T-helper 2 cell (primary cell): ENCODE measurements at places on chromosomes 7 and 10.

- DNase-seq: no peak
These were observed 7.5 kb downstream of the FAM131B start for GRCh38 chr7:143354965-143355364.

DNA sequence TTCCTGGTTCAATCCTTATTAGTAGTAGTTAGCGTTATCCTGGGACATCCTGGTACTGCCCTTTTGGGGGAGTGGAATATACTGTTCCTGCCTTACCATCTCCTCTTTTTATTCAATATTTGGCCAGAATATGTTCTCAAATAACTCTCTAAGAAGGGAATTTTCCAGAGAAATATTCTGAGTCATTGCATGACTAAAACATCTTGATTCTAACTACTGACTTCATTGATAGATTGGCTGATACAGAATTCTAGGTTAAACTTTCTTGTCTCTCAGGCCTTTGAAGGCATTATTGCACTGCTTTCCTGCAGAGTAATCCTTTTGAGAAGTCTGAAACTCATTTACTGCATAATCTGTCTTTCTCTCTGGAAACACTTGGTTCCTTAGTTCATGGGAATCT, 275.5 kb upstream of the DGKB start:
- DNase-seq: no peak

- no peak for DNase-seq
These were observed 451.5 kb upstream of the SEMA3D start for GRCh38 chr7:85638394-85638793.

- DNase-seq: no peak
These were observed 137.1 kb downstream of the KAT6B start for GRCh38 chr10:74963549-74963948.

- DNase-seq: no peak
These were observed 5.3 kb downstream of the NEUROG3 start for GRCh38 chr10:69567920-69568319.

DNA sequence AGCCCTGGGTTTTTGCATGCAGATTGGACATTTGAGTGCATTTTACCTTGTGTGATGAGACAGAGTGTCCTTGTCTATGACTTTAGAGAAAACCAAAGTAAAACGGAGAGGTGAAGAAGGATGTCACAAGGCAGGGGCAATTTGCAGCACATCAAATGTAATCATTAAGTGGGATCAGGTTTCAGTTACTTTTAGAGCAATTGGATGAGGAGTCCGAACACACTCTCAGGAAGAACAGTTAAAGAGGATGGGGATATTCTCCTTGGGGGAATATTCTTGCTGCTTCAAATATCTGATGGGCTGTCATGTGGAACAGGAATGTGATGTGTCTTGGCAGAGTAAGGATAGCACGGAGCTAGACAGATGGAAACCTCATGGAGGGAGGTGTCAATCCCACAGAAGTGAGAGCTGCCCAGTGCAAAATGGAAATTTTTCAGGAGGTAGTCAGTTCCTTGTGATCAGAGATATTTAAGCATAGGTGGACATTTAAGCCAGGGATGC, 757 bp downstream of the RAB19 start:
- no peak for DNase-seq

GRCh38 chr7:99032928-99033327, 111.0 kb downstream of the SMURF1 start:
- no peak for DNase-seq

DNA sequence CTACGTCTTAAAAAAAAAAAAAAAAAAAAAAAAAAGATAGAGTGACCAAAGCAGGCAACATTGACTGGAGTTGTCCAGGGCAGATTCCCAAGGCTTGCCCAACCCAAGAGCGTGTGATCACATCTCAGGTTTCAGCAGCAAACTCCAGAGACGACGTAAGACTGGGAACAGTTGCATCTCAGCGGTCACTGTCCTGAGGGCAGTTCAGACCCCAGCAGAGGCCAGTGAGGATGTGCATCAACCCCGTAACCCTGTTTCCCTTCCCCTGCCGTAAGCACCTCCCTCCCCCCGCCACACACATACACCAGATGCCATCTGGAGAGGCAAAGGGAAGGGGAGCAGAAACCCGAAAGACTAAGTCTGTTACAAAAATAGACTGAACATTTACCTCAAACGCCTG, 19.3 kb upstream of the TOMM7 start:
- DNase-seq: no peak

DNA sequence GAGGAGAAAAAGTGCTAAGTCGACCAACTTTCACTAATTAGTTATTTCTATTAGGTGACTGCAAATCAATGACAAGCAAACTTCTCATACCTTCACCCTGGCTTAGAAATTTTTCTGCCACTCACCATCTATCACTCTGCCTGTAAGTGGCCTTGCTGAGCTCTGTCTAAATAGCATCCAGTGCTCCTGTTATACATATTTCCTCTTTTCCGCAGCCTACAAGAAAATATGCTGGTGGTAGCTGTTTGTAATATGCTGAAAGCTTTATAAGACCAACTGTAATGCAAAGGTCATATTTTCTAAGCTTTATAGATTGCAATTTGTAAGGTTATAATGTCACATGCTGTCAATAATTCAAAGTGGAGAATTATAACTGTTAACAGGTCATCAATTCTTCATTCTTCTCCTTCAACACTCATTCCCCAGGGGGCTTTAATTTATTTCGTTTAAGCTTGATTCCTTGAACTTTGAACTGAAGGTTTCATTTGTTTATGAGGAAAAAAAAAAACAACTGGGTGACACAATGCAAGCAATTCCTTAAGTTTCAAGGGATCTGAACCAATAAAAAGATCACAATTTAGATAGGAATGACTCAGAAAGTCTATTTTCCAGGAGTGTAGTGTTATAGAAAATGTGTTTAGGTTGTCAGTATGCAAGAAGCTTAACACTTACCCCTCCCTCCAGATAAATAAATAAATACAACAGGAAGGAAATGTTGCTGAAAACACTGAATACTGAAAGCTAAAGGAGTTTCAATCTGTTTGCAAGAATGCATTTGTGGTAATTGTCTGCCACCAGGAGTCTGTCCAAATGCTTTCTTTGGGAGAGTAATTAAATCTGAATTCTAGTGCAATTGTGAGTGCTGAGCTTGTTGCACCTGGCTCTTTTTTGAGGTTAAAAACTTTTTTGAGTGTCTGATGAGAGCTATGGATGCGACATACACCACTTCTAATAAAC, 183.7 kb downstream of the SORCS1 start:
- DNase-seq: no peak

- no peak for DNase-seq
These were observed 56.2 kb downstream of the ARHGAP22 start for GRCh38 chr10:48548531-48549135.

DNA sequence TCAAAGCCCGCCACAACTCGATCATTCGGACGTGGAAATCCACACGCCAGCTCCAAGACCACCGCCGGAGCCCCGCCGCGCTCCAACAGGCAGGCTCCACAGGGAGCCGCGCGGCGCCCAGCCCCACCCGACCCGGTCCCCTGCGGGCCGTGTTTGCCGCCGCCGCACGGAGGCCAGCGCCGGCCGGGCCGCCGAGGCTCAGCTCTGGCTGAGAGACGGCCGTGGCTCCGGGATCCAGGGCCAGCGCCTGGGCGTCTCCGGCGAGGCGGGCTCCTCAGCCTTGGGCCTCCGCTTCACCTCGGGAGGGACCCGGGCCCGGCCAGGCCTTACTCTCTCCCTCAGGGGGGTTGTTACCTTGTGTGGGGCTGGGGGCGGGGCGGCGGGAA, 333 bp downstream of the SMNDC1 start:
- DNase-seq: no peak

- no peak for DNase-seq
These were observed 25.4 kb downstream of the AIFM2 start for GRCh38 chr10:70106958-70107791.

DNA sequence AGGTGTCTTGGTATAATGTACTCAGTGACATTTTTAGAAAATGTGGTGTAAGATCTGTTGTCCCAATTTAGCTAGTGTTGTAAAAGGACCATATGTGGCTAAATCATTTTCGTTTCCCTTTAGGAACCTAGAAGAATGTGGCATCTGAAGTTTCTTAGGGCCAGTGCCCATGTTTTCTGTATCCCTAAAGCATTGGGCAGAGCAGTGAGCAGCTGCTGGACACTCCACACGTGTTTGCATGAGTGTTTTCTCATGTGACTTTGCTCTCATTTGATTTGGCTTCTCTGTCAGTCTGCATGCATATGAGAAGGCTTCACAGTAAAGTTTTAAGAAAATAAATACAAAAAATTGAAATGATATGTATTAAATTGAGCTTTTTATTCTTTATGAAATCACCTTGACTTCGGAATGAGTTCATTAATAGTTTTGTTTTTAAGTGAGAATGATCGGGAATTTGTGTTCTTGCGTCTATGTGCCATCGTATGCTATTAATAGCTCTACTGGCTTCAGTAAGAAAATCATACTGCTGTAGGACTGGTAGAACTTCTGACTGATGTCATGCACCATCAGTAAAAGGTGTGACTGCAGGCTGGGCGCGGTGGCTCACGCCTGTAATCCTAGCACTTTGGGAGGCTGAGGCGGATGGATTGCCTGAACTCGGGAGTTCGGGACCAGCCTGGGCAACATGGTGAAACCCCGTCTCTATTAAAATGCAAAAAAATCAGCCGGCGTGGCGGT, 61.3 kb downstream of the RBM33 start:
- no peak for DNase-seq

DNA sequence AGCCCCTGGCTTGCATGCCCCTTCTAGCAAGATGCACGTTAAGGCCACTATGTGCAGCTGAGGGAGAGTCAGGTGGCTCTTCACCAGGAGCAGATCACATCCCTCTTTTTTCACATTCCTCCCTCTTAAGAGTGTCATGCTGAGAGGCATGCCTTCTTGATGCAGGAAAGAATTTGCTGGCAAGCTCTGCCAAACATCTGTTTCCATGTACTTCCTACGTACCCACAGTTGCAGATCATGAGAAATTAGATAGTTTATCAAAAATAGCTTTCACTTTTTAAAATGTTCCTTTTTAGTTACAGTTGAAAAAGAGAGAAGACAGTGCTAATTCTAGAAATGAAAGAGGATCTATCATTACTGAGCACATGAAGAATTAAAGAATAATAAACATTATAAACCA, 79.7 kb upstream of the ZNF722 start:
- no peak for DNase-seq

GRCh38 chr10:49415846-49416245, 20.0 kb upstream of the DRGX start:
- no peak for DNase-seq

DNA sequence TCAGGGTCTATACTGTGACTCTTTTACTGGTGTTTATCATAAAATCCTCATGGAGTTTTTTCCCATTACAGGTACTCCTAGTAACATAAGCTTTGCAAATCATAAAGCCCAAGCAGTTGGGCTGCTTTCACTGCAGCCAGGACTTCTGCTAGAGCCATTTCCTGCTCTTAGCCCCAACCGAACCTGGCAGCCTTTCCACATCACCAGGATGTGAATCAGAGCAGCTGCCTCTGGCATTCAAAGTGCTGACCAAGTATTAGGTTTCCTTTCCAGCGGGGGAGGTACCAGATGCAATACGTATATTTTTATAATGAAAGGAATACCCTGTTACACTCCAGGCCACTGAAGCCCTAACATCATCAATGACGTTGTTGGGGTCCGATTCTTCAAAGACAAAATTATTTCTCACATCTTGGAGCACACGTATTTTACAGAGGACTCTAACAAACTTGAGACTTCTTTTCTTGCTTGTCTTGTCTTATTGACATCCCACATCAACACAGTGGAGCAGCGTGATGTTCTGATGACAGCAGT, 3.6 kb upstream of the HTR5A start:
- no peak for DNase-seq

DNA sequence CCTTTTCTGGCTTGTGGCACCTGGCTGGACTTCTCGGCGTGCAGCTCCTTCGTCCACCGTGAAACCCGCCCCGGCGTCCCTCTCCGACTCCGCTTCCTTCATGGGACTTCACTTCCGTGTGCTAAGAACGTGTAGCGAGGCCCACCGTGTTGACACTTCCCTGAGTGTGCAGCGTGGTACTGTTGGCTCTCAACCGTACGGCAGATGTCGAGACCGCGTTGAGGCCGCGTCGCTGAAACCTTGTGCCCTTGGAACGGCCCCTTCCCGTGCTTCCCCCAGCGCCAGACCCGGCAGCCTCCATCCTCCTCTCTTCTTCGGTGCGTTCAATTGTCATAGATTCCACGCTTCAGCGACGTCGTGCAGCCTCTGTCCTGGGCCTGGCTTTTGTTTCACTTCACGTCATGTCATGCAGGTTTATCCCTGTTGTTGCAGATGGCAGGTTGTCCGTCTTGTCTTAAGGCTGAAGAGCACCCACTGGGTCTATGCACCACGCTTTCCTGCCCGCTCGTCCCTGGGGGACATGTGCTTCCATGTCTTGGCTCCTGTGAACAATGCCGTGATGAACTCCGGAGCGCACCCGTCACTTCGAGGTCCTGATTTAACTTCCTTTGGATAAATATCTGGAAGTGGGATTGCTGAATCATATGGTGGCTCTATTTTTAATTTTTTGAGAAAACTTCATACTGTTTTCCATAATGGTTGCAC, 465.3 kb downstream of the DNAJB6 start:
- DNase-seq: no peak

GRCh38 chr7:25949736-25950487, 202.1 kb upstream of the NFE2L3 start:
- no peak for DNase-seq

DNA sequence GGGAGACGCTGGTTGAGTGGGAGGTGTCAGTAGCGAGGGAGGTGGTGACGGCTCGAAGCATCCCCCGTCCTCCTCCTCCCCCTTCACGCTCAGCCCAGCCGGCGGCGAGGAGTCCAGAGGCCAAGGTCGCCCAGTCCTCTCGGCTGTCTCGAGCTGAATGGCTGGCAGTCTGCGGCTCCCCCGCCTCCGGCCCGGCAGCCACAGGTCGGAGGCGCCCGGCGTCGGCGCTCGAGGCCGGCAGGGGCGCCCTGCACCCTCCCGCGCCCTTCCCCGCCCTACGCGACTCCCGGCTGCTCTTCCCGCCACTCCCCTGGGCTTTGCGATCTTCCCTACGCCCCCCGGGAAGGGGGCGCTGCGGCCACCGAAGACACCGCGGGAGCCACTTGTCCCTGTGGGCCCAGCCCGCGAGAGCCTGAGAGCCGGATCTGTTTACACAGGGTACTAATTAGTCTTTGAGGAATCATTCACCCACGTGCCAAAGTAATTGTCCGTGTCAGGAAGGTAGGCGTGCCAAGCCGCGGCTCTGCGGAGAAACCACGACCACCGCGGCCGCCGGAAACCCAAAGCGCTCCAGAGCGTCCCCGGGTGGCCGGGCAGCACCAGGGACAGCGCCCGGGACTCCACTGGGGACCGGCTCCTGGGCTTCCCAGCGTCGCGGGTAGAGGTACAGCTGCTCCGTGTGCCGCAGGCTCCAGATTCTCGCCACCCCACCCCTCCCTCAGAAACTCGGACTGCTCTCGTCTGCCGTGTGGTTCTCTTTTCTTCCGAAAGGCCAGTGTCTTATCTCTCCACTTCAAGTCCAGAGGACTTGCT, at the start of gene NXPH1:
TSS of gene NXPH1 (plus strand) at position 133 of the 813 bp plus-strand sequence.
- peak; percentile 20 for DNase-seq
